ENCODE measurements at places on chromosomes 7 and 10.

- DNase-seq = peak; percentile 9
Measured at GRCh38 chr7:47333959-47334358, 248.0 kb downstream of the TNS3 start.

GRCh38 chr7:102836977-102837376 is 75.8 kb upstream of the LRRC17 start:
- DNase-seq = no peak

- no peak for DNase-seq
Measured at GRCh38 chr10:85648279-85648754, 718.3 kb downstream of the GRID1 start.

DNA sequence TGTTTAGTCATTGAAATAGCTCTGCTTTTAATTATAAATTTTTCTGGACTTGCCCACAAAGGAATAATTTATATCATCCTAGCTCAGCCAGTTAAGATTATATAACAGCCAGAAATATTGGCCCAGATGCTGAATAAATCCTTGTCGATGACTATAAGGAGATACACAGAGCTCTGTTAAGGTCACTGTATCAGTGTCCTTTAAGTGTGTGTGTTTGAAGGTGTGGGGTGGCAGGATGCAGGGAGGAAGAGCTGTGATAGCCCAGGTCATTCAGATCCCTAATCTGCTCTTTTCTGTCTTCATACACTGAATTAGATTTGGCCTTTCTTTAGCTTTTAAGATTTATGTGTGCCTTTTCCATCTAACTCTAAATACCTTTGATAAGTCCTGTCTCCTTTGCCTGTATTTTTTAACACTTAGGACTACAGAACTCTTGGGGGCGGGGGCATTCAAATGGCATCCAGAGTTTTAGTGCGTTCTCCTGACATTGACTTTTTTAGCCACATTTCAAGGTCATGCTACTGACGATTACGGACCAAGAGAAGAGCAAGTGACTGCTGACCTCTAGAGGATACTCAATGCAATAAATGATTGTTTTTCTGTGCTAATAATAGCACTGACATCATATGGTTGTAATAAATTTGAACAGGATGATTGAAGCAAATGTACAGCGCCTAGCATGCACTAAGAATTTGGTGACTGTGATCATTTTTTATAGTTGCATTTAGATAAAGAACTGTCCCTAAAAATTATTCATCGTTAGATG is 172.3 kb downstream of the CACNB2 start:
- peak; percentile 25 for DNase-seq

DNA sequence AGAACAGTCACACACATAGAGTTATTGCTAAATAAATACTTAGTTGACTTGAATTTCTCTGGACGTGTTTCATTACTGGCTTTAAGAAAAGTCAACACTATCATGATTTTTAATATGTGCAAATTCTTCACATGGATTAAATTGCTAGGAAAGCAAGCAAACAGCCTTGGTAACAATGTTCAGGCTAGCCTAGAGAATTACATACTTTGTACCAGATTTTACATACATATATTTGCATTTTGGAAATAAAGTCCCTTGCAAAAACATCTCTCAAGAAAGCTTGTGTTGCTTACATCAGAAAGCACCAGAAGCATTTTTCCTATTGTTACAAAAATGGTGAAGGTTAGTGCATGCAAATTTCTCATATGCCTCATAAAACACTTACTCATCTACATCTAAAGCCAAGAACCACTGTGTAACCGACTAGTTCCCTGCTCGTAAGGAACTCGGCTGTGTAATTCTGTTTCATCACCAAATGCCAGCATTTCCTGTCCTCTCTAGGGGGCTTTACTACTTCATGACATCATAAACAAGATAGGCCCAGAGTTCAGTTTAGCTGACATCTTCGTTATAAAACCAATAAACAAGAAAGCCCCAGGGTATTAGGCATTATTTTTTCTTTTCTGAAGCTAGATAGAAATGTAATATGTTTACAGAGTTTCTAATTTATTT is 87.8 kb downstream of the CFAP58 start:
- no peak for DNase-seq

GRCh38 chr7:16066805-16067459 is 354.4 kb downstream of the CRPPA start:
- DNase-seq = no peak

DNA sequence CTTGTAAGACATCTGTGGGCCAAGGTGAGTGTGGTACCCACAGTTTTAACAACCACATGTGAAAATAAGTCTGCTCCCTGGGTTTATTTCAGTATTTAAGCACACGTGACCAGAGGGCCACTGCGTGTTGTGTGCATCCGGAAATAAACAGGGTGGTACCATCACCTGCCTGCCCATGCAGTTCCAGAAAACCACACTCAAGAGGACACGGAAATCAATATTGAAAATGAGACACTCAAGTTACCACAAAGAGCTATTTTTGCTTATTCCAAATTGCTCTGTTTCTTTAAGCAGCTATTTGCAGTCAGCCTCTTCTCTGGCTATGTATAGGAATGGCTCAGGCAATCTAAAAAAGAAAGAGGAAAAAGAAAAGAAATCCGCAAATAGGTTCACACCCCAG is 71.8 kb upstream of the LOXL4 start:
- DNase-seq = no peak

- no peak for DNase-seq
Measured at GRCh38 chr7:16062269-16062668, 359.1 kb downstream of the CRPPA start.

GRCh38 chr10:50572017-50572491 is 51.7 kb downstream of the SGMS1 start:
- no peak for DNase-seq

DNA sequence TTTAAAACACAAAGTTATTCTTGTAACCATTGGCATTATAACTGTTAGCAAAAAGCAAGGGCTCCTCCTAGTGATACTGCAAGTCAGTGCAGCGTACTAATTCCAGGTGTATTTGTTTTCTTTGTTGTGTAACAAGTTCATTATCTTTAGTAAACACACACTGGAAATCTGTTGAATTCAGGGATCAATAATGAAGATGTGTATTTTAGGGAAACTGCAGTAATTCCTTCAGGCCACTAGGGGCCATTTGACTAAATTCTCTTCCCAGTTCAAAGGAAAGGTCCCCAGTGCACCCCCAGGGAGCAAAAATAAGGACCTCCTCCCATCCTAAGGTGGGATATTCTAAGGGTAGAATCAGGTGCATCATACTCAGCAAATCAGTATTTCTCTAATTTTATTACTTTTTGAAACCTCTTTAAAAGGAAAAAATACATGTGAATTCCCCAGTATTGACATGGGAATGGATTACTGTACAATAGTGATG is 158.6 kb upstream of the LYZL1 start:
- DNase-seq = no peak

- no peak for DNase-seq
Measured at GRCh38 chr7:33421429-33421828, 292.1 kb downstream of the BBS9 start.

DNA sequence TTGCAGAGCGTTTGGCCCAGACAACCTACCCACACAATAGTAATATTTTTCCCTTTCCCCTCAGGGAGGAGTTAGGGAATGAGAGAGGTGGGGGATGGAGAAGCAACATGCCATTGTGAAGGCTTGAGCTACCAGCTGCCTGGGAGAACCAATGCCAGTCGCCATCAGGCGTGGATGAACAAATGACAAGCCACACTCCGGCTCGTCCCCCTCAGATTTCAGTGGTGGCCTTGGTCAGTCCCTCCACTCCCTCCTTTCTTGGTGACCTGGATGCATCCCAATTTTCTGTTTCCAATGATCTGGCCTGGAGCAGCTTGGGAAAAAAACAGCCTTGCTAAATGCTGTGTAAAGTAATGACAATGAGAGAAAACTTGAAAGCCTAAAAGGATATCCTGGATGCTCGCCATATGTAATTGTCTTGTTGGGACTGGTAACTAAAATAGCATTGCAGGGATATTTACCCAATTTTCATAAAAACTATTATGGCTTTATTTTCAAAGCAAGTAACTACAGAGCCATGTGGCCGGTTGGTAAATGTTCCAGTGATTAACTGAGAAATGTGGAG is 110.7 kb downstream of the ICA1 start:
- DNase-seq = no peak

- no peak for DNase-seq
Measured at GRCh38 chr7:121077165-121077630, 88.7 kb downstream of the CPED1 start.

GRCh38 chr10:101029520-101030295 is 1.2 kb downstream of the PDZD7 start:
- no peak for DNase-seq

DNA sequence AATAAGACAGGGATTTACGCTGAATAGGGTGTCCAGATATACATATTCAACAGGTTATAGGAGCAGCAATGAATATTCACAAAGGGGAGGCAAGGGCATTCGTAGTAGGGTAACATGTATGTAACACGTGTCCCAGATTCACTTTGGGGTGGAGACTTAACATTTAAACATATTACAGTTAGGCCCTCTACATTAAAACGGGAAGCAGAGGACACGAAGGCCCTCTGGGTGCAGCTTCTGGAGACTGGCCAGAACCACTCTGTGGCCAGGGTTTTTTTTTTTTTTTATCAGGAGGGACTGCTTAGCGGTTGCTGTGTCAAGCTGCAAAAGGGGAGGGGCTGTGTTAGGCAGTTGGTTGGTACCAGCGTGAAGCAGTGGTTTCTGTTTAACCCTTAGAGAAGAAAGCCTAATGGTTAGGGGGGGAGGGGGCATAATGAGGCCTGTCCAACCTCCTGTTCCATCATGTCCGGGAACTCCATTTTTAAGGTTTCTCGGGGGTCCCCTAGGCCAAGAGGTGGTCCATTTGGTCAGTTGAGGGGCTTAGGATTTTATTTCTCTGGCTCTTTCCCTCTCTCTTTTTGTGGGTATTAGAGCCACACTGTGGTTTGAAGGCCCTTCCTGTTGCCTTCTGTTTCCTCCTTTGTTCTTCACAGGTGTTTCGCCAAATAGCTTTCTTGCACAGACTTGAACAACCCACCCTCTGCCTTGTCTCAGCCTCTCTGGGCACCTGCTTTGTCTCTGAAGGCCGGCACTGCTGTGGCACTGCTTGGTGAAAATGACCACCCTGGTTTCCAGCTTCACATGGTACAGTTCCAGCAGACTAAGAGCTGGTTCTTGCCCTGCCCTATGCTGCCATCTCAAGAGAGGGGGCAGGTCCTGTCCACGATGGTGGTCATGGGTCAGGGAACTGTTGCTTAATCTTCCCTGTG is 26.4 kb downstream of the PRF1 start:
- peak; percentile 79 for DNase-seq

- no peak for DNase-seq
Measured at GRCh38 chr10:22704942-22705341, 9.4 kb downstream of the PIP4K2A start.

DNA sequence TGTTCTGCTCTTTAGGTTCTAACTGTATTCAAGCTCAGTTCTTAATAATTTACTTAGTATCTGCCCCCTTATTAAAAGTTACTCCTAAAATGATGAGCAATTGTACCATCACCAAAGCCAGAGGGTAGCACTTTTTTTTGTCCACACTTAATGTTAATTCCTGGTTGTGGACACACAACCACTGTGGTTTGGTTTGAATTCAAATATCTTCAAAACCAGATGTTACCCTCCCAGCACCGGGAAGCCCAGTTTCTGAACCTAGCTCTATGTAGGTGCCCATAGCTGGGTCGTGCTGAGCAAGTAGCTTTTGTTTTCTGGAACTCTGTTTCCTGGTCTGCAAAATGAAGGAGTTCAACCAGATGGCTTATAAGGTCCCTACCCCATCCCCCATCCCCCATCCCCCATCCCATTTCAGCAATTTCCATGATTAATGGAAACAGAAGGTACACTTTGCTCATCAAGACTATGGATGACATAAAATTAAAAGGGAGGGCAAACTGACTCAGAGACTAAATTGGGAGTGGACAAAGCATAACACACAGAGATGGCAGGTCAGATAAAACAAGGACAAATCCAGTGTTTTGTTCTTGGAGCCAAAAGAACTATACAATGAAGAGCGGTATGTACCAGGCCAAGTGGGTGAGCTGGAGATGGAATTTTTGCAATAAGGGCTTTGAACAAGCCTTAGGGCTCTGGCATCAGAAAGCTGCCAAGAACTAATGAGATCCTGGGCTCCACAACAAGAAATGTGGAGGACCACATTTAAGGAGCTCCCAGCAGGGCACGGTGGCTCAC is 56.7 kb downstream of the DLG5 start:
- DNase-seq = no peak

DNA sequence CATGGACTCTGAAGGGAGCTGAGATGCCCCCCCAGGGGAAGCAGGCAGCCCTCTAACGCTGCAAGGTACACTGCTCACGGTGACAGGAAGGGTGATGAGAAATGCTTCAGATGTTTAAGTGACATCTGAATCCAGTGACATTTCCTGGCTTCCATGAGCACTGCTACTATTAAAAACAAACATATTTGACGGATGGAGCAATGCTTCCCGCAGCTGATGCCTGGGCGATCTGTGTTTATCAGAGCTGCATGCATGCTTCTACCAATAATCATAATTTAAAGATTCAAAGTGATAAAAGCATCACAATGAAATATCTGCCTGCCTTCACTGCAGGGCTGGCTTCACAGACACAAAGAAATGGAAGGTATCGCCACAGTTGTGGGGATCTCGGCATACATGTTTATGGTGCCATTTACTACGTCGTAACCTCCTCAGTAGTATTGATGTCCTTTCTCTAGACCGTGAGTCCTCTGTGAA is 66.1 kb upstream of the AOAH start:
- no peak for DNase-seq

GRCh38 chr7:8500286-8500685 is 66.9 kb downstream of the NXPH1 start:
- peak; percentile 79 for DNase-seq

DNA sequence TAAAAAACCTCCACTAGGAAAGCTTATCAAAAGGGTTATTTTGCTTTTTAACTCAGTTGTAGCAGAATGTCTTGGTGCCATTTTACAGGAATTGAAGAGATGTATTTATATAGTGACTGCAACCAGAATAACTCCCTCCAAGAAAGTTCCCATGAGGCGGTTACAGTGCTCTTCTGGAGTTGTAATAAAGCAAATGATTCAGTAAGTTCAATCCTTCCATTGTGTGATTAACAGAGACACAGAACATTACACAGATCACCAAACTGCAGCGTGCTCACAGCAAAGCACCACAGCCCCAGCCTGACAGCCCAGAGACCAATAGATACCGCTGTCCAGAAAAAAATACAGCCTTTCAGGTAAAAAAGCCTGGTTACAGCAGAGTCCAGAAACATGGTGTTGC is 21.9 kb upstream of the CABCOCO1 start:
- no peak for DNase-seq

DNA sequence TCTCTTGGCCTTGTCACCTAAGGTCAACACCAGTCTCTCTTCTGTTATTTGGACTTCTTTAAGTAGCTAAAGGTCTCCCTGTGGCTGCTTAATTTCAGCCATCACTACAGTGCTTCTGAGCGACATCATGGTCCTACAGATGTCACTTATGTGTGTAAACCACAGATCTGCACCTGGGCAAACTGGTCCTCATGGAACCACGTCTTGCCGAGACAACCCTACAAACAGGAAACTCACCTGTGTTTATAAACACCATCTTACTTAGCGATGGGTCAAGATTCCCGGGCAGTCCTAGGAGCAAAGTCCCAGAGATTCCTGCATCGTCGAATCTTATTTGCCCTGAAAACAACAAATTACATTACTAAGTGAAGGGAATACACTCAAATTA is 27.8 kb downstream of the KLF6 start:
- DNase-seq = no peak
